ENCODE measurements at places on chromosomes 3 and 15.

GRCh38 chr3:191123946-191124345, 75.1 kb upstream of the OSTN start:
- DNase-seq: no peak

- no peak for DNase-seq
These were observed 74.9 kb downstream of the SEMA6D start for GRCh38 chr15:47792231-47792630.

DNA sequence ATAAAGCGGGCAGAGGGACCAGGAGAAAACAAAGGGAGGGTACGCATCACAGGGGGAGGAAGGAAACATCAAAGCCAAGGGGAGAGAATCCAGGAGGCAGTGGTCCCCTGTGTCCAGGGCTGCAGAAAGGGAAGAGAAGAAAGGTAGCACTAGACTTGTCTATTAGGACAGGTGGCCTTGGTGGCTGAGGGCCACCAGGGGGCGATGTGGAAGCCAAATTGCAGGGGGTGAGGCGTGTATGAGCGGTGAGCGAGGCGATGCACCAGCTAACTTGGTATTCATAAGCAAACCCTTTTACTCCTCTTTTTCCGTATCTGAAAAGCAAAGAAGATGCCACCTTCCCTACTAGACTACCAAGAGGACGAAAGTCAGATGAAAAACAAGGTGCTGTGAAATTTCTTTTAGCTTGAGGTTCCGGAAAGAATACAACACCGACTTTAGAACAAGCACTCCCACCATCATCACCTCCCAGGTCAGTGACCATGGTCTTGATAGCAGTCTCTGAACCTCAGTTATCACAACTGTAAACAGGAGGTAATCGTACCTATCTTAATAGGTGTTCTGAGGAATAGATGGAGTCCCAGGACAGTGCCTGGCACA, 654.4 kb upstream of the ADAMTS9 start:
- no peak for DNase-seq

- DNase-seq: no peak
These were observed 211.2 kb upstream of the STRIT1 start for GRCh38 chr3:155504682-155505081.

GRCh38 chr3:130779031-130779430, 32.4 kb upstream of the PIK3R4 start:
- DNase-seq: no peak

- no peak for DNase-seq
These were observed 175.1 kb upstream of the TSC22D2 start for GRCh38 chr3:150232992-150233451.

GRCh38 chr3:164458986-164459385, 619.3 kb downstream of the SI start:
- no peak for DNase-seq

Data from stimulated activated CD4-positive, alpha-beta T cell treated with anti-CD3 and anti-CD28 coated beads, Interleukin-1b, Interleukin-23, amount 100 ng/mL, for 24 hours (primary cell).